Fibroblast of mammary gland (primary cell): ENCODE measurements at places on chromosomes 12 and 14.

- no peak for DNase-seq
These were observed 11.5 kb upstream of the LGMN start for GRCh38 chr14:92759679-92760523.

GRCh38 chr12:27635349-27635972 is 60.8 kb upstream of the REP15 start:
- DNase-seq: peak; percentile 79

- DNase-seq: no peak
These were observed 345.3 kb downstream of the RPL10L start for GRCh38 chr14:46306267-46306666.

DNA sequence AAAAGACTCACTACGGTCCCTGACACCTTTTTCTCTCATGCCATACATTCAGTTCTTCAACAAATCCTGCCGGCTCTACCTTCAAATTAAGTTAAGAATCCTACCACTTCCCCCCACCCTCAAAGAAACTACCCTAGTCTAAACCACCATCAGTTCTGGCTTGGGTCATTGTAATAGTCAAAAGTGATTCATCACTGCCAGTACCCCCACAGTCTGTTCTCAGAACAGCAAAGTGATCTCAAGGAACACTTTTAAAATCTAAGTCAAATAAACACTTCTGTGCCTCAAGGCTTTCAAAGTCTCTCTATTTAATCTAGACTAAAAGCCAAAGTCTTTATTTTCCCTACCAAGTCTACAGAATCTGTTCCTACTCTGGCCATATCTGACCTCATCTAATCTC is 12.0 kb upstream of the FAM234B start:
- no peak for DNase-seq

DNA sequence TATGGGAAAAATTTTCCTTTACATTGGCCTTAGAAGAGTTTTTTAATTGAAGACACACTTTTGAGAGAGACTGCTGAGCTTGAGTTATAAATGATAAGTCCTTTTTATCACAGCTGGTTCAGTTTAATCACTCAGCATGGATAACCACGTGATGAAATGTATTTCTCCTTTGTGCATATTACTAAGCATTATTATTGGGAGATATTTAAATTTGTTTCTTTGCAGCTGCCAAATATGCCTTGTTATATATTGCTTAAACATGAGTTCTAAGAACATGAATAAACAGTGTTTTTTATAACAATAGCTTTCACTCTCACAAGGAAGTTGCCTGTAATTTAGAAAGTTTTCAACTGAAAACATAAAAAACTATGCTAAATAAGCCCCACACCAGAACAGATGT is 293.5 kb upstream of the LRFN5 start:
- DNase-seq: no peak

DNA sequence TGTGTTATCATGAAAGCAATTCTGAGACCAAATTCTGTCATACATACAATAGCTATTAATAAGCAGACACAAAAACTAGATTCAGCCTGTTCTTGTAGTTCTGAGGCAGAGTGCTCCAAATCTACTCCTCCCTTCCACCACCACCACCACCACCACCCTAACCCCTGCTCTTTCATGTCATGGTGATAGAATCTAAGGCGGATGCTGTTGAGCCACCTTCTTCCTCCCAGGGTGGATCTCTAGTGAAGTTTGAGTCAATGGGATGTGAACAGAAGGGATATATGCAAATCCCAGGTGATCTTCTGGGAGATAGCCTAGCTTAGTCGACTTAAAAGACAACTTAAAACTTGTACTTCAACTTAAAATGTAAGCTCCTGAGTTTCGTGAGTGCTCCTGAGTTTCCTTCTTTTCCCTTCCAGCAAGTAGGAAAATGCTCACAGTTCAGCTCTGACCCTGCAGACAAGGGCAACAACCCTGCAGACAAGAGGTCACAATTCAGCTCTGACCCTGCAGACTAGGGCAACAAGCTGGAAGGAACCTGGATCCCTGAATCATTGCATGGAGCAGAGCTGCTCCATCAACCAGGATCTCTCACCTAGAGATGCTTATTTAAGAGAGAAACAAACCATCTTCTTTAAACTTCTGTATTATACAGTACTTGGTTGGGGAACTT is 204.1 kb downstream of the TTC8 start:
- no peak for DNase-seq

GRCh38 chr12:75944097-75944904 is 87.3 kb downstream of the PHLDA1 start:
- peak; percentile 83 for DNase-seq

DNA sequence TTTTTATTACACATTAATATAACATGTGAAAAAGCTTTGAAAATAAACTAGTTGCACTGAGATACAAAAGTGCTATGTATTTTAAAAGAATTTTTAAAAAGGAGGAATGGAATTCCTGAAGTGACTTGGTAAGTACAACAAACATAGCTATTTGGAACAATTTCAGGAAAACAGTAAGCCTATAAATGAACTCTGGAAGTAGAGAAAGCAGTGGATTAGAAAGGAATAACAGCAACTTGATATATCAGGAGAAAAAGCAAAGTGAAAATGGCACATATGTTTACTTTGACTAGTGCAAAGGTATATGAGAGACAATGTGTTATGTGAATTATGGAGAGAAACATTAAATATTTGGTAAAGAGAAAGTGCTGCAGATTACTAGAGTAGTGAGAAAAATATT is 811.7 kb downstream of the C12orf50 start:
- peak; percentile 2 for DNase-seq

GRCh38 chr12:6076346-6076745 is 48.1 kb downstream of the VWF start:
- DNase-seq: no peak

DNA sequence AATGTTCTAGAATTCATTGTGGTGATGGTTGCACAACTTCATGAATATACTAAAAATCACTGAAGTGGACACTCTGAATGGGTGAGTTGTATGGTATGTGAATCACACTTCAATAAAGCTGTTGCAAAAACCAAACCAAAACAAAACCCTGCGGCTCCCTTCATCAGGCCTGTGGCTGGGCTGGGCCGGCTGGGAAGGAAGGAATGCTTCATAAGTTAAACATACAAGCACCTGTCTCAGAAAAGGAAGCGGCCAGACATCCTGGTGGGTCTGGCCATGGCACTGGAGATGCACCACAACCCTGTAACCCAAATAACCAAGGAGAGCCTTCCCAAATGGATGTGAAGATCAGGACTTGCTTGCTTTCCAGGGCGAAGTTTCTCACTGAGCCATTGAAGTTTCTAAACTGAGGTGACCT is 34.9 kb downstream of the TTC7B start:
- peak; percentile 73 for DNase-seq

GRCh38 chr14:68722968-68723566 is 69.8 kb downstream of the ZFP36L1 start:
- no peak for DNase-seq
